ENCODE measurements at places on chromosomes 1 and 21.

DNA sequence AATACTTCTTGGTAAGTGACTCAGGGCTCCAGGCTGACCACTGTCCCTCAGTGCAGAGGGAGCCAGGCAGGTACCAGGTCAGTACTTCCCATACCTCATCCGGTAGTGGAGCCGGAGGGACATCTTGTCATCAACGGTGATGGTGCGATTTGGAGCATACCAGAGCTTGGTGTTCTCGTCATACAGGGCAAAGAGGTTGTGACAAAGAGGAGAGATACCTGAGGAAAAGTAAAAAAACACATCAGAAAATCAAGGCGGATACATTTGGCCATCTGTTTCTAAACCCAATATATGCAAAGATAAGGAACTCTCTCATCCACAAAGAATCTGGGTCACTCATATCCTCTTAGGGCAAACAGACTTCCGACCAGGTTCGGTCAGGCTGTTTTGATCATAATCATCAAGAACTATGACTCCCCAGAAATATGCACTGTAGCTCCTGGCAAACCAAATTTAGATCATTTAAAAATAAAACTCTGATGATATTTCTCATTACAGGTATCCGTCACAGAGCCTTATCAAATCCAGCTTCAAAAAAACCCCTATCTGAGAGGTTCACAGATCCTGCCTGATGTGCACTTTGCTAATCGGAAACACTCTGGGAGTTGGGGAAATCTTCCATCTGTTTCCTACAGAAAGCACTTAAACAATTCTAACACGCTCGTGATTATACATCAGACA is 87.3 kb downstream of the JAK1 start:
- no peak for DNase-seq

- DNase-seq, result peak; percentile 41
Observed at GRCh38 chr1:246416261-246416660, 90.8 kb downstream of the SMYD3 start.

- DNase-seq, result peak; percentile 97
Observed at GRCh38 chr1:204065174-204065985, 7.5 kb upstream of the SOX13 start.

DNA sequence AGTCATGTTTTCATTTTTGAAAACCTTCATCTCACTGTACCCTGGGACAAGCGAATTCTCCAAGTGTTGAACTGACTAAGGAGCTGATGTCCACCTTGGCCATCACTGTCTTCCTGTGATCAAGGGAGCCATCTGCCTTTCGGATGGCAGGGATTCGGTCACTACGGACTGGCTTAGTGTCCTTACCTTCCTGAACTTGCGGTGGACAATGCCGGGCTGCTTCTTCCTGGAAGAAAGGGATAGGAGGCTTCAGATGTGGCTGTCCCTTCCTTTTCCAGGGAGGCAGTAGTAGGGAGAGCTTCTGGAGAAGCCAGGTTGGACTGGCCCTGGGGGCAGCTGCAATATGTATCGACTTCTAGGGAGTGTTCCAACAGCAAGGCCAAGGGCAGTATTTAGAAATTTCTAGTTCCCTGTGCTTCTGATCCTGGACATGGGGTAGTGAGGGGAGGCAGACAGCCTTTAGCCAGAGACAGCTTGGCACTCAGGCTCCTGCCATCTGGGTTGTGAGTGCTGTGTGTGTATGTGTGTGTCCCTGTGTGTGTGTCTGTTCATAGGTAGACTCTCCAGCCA is 114.6 kb downstream of the IER5 start:
- DNase-seq, result no peak
